ENCODE measurements at places on chromosomes 1 and 21.

GRCh38 chr1:222339376-222339947 lies 208.4 kb downstream of the HHIPL2 start:
- DNase-seq: no peak

DNA sequence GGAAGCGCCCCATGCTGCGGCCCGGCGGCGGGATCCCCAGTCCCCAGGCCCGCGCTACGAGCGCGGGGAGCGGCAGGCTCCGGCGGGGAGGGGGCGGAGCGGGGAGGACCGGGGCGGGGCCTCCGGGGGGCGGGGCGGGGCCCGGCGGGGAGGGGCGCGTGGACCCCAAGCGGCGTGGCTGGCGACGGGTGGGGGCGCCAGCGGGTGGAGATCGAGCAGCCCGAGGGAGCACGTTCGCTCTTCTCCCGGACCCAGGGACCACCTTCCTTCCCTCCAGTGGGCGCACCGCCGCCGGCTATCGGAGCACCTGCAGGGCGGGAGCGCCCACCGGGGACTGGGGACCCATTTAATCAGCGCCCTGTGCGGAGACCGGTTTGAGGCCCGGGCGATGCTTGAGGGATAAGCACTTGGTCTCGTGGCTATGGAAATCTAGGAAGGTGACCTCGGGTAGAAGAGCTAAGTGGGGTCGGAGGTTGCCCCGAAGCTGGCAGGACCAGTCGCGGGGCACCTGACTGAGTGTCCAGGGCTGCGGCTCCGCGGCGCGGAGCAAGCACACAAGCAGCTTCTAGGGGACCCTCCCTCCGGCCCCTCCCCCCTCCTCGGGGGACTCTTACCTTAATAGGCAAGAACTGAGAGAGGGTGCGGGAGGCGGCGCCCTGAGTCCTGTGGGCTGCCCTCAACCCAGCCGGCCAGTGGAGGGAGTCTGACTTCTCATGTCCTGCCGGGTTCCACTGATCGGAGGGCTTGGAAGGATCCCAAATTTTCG lies at the start of gene TSPAN2:
Gene TSPAN2 (minus strand): TSS at position 84 of the 766 bp plus-strand sequence. CDS start 71 bp downstream, at position 13.
- DNase-seq: no peak

GRCh38 chr1:182303778-182304177 lies 87.8 kb downstream of the GLUL start:
- DNase-seq: no peak

- no peak for DNase-seq
These were observed 72.1 kb downstream of the PDE9A start for GRCh38 chr21:42725416-42725930.
